ENCODE measurements at places on chromosomes 7 and 10.
A peak's percentile ranks its signal among the peaks of the same experiment; 100 is the strongest.

- DNase-seq, result no peak
- H3K27ac ChIP-seq, result no peak overlapping the region
- H3K4me3 ChIP-seq, result peak overlapping the region; percentile 79
- peaks cover 6% of the 10 kb centered on the region for H3K36me3 ChIP-seq
These were observed 7.2 kb downstream of the HOXA13 start for GRCh38 chr7:27192546-27193334.

DNA sequence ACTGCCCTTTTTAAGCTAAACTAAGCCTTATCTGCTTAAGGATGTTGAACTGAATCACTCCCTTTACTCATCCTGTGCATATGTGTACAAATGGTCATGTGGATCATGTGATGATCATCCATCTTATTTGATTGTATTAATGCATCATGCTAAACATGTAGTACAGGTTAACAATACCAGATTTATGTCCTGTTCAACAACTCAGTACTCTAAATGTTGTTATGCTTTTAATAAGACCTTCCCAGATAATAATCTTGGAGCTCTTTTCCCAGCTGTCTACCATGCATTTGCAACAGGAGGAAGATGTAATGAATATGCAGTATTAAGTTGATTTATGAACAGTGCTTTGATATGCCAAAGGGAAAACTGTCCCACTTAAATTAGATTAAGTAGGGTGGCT, 318.0 kb downstream of the BICC1 start:
- no peak overlapping the region for H3K27ac ChIP-seq
- no peaks in the 10 kb centered on the region for H3K36me3 ChIP-seq
- H3K27me3 ChIP-seq, result peaks cover 6% of the 10 kb centered on the region
- H3K4me3 ChIP-seq, result no peak overlapping the region

- H3K27ac ChIP-seq, result no peak overlapping the region
- DNase-seq, result no peak
- H3K27me3 ChIP-seq, result no peaks in the 10 kb centered on the region
- no peaks in the 10 kb centered on the region for H3K4me1 ChIP-seq
- no peaks in the 10 kb centered on the region for H3K36me3 ChIP-seq
These were observed 74.3 kb downstream of the PTN start for GRCh38 chr7:137269240-137269639.

GRCh38 chr7:136495081-136495480, 373.4 kb upstream of the CHRM2 start:
- H3K4me1 ChIP-seq, result no peaks in the 10 kb centered on the region
- H3K36me3 ChIP-seq, result peaks cover 2% of the 10 kb centered on the region
- H3K27ac ChIP-seq, result no peak overlapping the region
- no peak for DNase-seq

DNA sequence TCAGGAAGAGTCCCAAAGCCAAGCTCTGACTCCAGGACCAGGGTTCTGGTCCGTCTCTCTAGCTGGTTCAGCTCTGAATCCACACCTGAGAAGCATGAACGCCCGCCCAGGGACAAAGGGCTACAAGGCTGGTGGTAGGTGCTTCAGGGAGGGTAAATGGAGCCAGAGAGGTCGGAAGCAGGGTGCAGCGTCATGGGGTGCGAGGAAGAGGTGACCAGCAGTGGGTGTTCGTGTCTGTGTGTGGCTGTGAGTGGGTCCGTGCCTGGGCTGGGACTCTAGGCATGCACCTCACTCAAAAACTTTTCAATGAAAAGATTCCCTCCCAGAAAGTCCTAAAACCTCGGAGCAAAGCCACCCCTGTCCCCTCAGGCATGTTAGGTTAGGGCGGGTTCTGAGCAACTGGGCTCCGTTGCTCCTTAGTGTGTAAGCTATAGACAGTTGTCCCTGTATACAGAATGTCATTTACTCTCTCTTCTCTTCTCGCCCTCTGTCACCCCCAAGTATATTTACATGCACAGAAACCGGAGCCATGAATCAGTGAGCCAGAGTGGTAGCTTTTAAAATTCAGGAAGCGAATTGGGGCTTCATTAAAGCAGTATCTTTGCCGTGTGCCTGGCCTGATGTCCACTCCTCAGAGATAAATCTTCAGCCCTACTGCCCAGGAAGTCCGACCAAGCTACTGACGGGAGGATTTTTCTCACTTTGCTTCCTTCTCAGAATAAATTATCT, 12.3 kb upstream of the GATA3 start:
- H3K4me1 ChIP-seq, result peaks cover 54% of the 10 kb centered on the region
- peak overlapping the region; percentile 84 for H3K27ac ChIP-seq
- DNase-seq, result no peak

DNA sequence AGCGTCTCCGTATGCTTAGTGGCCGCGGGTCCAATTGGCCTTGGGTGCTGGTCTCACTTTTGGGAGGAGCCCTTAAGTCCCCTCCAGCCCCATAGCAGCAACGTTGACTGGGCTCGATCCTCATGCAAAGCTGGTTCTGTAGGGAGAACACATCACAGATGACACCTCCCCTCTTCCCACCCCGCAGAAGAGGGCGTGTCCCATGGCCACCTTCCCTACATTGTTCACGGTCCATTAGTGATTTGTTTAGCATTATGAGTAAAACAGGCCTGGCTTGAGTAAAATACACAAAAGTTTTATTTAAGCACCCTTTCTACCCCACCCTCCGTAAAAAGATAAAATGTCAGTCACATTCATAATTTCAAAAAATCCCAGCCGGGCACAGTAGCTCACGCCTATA, 89.1 kb upstream of the SH2B2 start:
- H3K36me3 ChIP-seq, result peaks cover 5% of the 10 kb centered on the region
- peaks cover 2% of the 10 kb centered on the region for H3K4me1 ChIP-seq
- H3K4me3 ChIP-seq, result no peak overlapping the region
- H3K27ac ChIP-seq, result no peak overlapping the region
- no peaks in the 10 kb centered on the region for H3K27me3 ChIP-seq
- no peak for DNase-seq

- no peak for DNase-seq
- no peaks in the 10 kb centered on the region for H3K27me3 ChIP-seq
- H3K4me1 ChIP-seq, result peaks cover 32% of the 10 kb centered on the region
- no peaks in the 10 kb centered on the region for H3K36me3 ChIP-seq
These were observed 106.7 kb downstream of the CUBN start for GRCh38 chr10:17022896-17023295.

Measured in T-helper 17 cell (primary cell).